Fibroblast of lung (primary cell): ENCODE measurements at places on chromosomes 6 and 20. TPM values are rescaled to one million over a fixed set of nuclear protein-coding genes. Genes with fewer than 3 reads are reported as not detected.
A peak's percentile ranks its signal among the peaks of the same experiment; 100 is the strongest.

SNX5 gene
- total RNA-seq: 122 and 127 TPM in 2 replicates

OR2J3 gene
- not detected in 2 replicates for total RNA-seq

CST2 gene
- not detected in 2 replicates for total RNA-seq

CAPN11 gene
- total RNA-seq: not detected in 2 replicates

BANF2 gene
- not detected in 2 replicates for total RNA-seq

ALDH5A1 gene
- 0.26 and 0.33 TPM in 2 replicates for total RNA-seq

ACSS1 gene
- 1.3 and 3.9 TPM in 2 replicates for total RNA-seq

TLDC2 gene
- total RNA-seq: under 0.01 TPM in 1 of 2 replicates, not detected in the other

DNA sequence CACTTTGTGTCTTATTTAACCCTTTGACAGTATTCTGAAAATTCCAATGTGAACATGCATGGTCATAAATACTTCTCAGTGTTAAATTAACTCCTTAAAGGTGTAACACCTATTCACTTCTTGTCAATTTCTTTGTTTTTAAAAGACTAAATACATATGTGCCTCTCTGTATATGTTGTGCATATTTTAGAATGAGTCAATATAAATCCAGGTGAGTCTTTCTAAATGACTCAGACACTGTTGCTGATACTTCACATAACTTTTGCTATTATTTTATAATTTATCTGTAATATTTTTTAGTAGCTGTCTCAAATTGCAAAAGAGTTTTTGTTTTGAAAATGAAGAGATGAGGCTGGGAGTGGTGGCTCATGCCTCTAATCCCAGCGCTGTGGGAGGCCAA is 36.0 kb downstream of the TIAM2 start:
- DNase-seq: no peak

DNA sequence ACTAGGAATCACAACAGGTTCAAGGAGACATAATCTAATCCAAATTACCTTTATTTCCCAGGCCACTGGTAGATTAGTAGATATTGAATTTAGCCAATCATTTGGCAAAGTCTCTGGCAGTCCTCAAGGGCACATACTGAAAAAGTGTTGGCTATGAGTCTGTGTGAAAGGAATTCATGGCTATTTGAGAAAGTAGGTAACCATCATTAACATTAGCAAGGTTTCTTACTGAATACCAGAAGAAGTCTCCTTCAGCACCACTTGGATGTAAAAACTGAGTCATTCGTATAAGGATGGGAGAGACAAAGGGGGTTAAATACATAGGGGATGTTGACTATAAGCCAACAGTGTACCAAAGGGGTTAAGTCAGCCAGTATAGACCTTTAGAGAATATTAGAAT is 36.7 kb downstream of the AGPAT4 start:
- no peak for DNase-seq

GRCh38 chr6:3039384-3039783 is 28.9 kb upstream of the RIPK1 start:
- no peak for DNase-seq

DNA sequence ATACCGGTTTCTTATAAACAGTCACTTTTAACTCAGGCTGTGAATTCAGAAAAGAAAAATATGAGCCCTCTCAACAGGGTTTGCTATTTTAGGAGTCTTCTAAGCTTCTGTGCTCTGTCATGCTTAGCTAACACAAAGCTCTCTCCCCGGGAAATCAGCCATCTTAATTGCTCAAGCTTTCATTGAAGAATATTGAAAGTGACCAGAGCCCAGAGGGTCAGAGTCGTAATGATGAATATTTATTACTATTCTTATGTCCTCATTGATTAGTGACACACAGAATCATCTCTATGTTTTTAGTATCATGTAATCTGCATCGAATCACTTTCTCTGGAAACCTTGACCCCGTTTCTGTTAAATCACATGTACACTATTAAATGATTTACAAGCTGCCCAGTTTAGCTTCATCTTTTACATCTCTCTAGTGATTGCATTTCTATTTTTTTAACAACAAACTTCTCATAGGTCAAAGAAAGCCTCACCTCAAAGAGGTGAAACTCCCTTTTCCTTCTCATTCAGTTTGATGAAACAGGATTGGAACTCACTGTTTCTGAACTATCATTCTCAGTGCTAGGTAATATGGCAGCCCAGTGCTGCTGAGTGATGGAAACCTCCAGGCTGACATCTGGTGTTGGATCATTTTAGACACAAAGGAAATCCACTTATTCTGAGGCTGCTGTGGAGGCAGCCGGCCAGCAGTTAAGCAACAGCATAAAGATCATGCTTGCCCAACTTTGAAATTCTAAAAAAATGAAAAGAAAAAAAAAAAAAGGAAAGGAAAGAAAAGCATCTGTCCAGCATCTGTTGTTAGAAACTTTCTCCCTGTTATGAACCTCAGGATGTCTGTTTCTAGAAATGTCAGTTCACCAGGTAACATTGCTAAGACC is 96.3 kb downstream of the RFPL4B start:
- DNase-seq: peak; percentile 38

GRCh38 chr6:5670381-5670780 is 336.3 kb downstream of the NRN1 start:
- DNase-seq: no peak

- peak; percentile 82 for DNase-seq
These were observed 53.8 kb upstream of the HDAC2 start for GRCh38 chr6:114024746-114025145.

DNA sequence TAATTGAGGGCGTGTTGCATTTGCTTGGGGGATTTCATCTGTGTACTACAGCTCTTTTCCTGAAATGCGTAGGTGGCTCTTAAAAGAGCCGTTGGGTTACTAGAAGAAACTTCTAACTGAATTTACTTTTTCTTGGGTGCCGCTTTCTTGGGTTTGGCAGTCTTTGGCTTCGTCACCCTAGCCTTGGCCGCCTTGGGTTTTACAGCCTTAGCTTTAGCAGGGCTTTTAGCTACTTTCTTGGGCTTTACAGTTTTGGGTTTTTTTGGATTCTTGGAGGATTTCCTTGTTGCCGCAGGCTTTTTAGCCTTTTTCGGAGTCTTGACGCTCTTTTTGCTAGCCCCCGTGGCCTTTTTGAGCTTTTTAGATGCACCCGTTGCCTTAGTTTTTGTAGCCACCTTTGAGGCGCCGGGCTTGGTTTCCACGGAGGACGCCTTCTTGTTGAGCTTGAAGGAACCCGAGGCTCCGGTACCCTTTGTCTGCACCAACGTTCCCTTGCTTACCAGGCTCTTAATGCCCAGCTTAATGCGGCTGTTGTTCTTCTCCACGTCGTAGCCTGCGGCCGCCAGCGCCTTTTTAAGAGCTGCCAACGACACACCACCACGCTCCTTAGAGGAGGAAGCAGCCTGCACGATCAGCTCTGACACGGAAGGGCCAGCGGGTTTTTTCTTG is 54.5 kb downstream of the TRIM38 start:
- no peak for DNase-seq

- DNase-seq: no peak
These were observed 46.2 kb downstream of the PREX1 start for GRCh38 chr20:48781634-48782033.

- DNase-seq: no peak
These were observed 135.6 kb downstream of the SLC24A3 start for GRCh38 chr20:19347943-19348456.

GRCh38 chr6:166907373-166907841 is 48.9 kb downstream of the RNASET2 start:
- no peak for DNase-seq

GRCh38 chr6:82033631-82034211 is 213.8 kb downstream of the IBTK start:
- DNase-seq: peak; percentile 44

DNA sequence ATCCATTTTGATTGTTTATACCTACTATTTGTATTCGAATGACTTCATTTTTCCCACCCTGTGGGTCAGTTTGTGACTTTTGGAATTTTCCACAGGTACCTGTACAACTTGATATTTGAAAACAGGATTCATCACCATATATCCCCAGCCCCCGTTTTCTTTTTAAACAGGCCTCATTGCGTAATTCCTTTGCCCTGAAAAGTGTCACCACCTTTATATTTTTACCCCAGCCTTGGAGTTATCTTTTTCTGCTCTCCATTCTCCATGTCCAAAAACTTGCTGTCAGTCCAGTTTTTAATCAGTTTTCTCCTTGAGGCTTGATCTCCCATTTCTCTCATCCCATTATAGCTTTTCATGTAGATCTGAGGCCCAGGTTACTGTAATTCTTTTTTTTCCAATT is 16.6 kb downstream of the ZKSCAN8 start:
- DNase-seq: no peak

- peak; percentile 45 for DNase-seq
These were observed 129.3 kb upstream of the UST start for GRCh38 chr6:148617530-148617929.

- peak; percentile 79 for DNase-seq
These were observed 49.5 kb downstream of the TOX2 start for GRCh38 chr20:43963872-43964791.

DNA sequence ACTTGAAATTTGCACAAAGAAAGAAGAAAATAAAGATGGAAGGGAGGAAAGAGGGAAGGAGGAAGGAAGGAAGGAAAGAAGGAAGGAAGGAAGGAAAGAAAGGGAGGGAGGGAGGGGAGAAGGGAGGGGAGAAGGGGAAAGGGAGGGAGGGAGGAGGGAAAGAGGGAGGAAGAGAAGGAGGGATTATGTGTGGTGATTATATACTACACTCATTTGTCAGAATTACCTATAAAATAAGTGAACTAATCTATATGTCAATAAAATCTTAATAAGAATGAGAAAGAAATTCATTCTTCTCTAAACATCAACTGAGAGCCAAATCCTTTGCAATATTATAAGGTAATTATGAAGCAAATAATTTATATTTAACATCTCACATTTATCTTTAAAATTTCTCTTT is 77.9 kb upstream of the TFAP2D start:
- no peak for DNase-seq
